A549 treated with ZK216348 at 1 μM for 4 hours (cell line): ENCODE measurements at places on chromosomes 4 and X. TPM values are rescaled to one million over a fixed set of nuclear protein-coding genes. Genes with fewer than 3 reads are reported as not detected.

ANKRD17 gene
- 19.9 to 26.4 TPM (median 21.2 TPM) in 5 replicates for total RNA-seq

NFXL1 gene
- 4.6 to 6.5 TPM (median 5.7 TPM) in 5 replicates for total RNA-seq

GCNA gene
- 1.5 to 2.4 TPM (median 1.7 TPM) in 5 replicates for total RNA-seq

CT45A2 gene
- not detected in 5 replicates for total RNA-seq

BEND2 gene
- not detected in 5 replicates for total RNA-seq

SMPX gene
- not detected in 5 replicates for total RNA-seq

TIMP1 gene
- total RNA-seq = 203 to 298 TPM (median 261 TPM) in 5 replicates

RTL9 gene
- total RNA-seq = 0.05 to 0.36 TPM (median 0.09 TPM) in 5 replicates

KLB gene
- 0.06 to 0.14 TPM (median 0.11 TPM) in 5 replicates for total RNA-seq

PHKA2 gene
- total RNA-seq = 10.7 to 16.2 TPM (median 14.3 TPM) in 5 replicates

SNX12 gene
- total RNA-seq = 67.9 to 81.0 TPM (median 78.1 TPM) in 5 replicates

H2BW2 gene
- not detected in 5 replicates for total RNA-seq

MID2 gene
- 6.4 to 10.3 TPM (median 8.5 TPM) in 5 replicates for total RNA-seq
